ENCODE measurements at places on chromosomes 7 and 10.

- no peaks in the 10 kb centered on the region for H3K4me1 ChIP-seq
- no peak for DNase-seq
- H3K27me3 ChIP-seq, result peaks cover 4% of the 10 kb centered on the region
- no peaks in the 10 kb centered on the region for H3K36me3 ChIP-seq
Observed at GRCh38 chr10:77188521-77188920, 449.1 kb downstream of the KCNMA1 start.

- H3K4me1 ChIP-seq, result no peaks in the 10 kb centered on the region
- H3K27me3 ChIP-seq, result no peaks in the 10 kb centered on the region
- no peak overlapping the region for H3K27ac ChIP-seq
- no peaks in the 10 kb centered on the region for H3K36me3 ChIP-seq
Observed at GRCh38 chr10:47415520-47416304, 31.6 kb upstream of the ZNF488 start.

DNA sequence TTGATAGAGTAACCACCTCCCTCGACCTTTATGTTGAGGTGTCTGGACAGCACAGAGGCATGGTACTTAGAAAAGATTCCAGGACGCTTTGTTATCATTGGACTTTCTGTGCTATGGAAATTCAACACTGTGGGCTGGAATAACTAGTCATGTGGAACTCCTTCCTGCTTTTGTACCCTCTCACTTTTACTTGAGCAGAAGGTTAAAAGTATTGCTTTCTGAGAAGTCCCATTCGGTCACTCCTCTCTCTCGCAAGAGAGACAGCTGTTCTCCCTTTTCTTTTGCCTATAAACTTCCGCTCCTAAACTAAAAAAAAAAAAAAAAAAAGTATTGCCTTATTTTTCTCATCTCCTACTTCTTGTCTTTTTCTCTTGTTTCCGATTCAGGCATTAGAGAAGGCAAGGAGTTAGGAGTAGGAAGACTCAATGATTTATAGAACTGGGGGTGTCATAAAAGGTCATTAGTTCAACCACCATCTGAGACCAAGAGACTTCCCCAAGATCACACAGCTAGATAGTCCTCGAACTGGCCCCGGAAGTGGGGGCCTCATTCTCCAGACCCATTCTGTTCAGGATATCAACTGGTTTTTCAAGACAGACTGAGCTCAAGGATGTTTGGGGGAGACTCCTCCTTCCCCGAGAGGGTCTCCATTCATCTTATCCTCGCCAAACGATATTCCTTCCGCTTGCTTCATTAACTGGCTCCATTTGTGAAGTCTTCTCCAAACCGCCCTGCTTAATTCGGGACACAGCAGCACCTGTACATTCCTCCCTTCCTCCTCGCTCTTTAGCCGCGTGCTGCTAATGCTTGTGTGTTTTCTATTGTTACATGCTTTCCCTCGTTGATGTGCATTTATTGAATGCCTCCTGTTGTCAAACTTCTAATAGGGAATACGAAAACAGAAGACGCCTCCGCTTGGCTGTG lies 995 bp upstream of the INPP5F start:
- peak overlapping the region; percentile 67 for H3K27ac ChIP-seq
- peaks cover 4% of the 10 kb centered on the region for H3K27me3 ChIP-seq
- H3K36me3 ChIP-seq, result no peaks in the 10 kb centered on the region

DNA sequence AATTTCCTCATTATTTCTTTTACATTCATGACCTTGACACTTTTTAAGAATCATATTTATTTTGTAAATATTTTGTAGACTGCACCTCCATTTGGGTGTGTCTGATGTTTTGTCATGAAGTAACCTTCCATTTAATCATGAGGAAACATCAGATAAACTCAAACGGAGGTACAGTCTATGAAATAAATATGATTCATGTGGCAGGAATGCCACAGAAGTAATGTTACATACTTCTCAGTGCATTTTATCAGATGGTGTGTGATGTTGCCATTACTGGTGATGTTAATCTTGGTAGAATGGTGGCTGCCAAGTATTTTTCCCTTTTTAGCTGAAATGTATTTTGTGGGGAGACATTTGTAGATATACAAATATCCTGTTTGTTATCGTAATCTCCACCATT lies 64.9 kb downstream of the ZNF37A start:
- peaks cover 3% of the 10 kb centered on the region for H3K36me3 ChIP-seq
- no peak for DNase-seq
- H3K4me1 ChIP-seq, result no peaks in the 10 kb centered on the region
- H3K27me3 ChIP-seq, result no peaks in the 10 kb centered on the region
- no peak overlapping the region for H3K27ac ChIP-seq
- no peak overlapping the region for H3K4me3 ChIP-seq

DNA sequence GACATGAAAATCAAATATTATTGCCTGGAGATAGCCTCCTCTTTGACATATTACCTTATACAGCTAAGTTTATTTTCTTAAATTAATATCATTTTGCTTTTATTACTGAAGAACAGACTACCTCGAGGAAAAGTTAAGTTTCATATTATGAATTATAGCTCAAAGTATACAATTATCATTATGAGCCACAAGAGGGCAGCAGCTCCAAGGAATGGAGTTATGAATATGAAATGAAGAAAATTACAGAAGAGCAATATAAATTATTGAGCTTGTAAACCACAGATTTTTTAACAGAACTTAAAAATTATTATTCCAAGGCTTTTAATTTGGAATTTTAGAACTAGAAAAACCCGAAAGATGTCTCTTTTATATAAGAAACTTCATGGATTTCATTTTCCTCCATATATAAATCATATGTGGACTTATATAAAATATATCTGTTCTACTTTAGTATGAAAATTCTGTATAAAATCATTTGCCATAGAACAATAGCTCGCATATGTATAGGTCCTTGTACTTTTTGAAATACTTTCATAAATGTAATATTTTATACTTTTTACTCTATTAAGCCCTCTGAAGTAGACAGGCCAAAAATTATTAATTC lies 40.1 kb downstream of the IQUB start:
- no peak overlapping the region for H3K4me3 ChIP-seq
- peaks cover 3% of the 10 kb centered on the region for H3K27me3 ChIP-seq
- no peak overlapping the region for H3K27ac ChIP-seq
- H3K4me1 ChIP-seq, result no peaks in the 10 kb centered on the region
- no peaks in the 10 kb centered on the region for H3K36me3 ChIP-seq
- peak; percentile 16 for DNase-seq

DNA sequence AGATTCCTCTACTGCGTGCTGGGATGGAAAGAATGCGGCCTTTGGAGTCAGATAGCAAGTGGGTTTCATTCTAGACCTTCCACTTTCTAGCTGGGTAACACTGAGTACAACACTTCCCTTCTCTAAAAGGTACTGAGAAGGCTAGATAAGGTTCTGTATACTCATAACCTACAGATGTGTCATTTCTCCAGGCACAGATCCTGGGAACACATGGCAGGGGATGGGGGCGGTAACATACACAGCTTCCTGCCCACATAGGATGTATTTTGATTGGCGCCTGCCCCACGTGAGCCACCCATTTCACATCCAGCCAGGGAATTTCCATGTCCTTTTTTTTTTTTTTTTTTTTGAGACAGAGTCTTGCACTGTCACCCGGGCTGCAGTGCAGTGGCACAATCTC lies 31.8 kb downstream of the KLRG2 start:
- DNase-seq, result no peak
- no peaks in the 10 kb centered on the region for H3K27me3 ChIP-seq
- H3K4me1 ChIP-seq, result no peaks in the 10 kb centered on the region
- H3K27ac ChIP-seq, result no peak overlapping the region
- no peaks in the 10 kb centered on the region for H3K36me3 ChIP-seq

GRCh38 chr10:50470798-50471582 lies 152.8 kb downstream of the SGMS1 start:
- no peaks in the 10 kb centered on the region for H3K36me3 ChIP-seq
- H3K27ac ChIP-seq, result peak overlapping the region; percentile 14
- no peak overlapping the region for H3K4me3 ChIP-seq
- DNase-seq, result no peak

DNA sequence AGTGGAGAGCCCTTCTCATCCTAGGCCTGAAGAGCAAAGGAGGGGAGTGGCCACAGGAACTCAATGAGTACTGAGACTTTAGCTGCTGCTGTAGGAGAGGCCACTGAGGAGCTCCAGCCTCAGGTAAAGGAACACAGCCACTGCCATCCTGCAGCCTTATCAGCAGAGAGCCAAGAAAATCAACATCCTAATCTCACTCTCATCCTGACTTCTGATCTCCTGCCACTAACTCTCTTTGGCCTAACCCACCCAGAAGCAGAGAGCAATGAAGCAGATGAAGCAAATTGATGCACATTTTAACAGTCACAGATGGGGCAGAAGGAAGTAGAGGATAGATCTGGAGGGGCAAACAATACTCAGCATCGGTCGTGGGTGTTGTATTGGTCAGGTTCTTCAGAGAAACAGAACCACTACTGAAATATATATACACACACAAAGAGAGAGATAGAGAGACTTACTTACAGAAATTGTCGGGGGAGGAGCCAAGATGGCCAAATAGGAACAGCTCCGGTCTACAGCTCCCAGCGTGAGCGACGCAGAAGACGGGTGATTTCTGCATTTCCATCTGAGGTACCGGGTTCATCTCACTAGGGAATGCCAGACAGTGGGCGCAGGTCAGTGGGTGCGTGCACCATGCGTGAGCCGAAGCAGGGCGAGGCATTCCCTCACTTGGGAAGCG lies 297.6 kb downstream of the MTERF1 start:
- no peak overlapping the region for H3K4me3 ChIP-seq
- H3K27ac ChIP-seq, result no peak overlapping the region
- H3K36me3 ChIP-seq, result no peaks in the 10 kb centered on the region
- H3K27me3 ChIP-seq, result no peaks in the 10 kb centered on the region
- H3K4me1 ChIP-seq, result no peaks in the 10 kb centered on the region
- DNase-seq, result no peak

DNA sequence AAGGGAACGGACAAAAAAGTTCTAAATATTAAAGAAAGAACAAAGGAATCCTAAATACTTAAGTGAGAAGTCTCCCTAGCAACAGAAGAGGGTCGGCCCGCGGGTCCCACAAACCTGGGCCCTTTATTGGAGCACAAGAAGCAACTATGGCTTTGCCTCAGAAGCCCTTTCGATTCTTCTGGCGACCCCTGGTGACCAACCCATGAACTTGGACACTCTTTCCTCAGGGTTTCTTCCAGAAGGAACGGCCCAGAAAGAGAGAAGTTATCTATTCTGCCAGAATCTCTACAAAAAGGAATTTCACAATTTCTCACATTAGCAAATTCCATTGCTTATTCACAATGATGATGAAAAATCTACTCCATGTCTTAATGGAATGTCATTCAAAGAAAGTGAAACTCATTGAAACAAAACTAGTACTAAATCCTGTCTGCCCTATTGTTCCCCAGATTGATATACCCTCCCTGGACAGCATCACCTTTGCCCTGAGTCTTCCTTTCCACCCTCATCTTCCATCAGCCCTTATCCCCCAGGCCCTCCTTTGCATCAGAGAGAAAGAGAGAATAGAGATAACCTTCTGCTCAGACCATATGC lies 43.7 kb downstream of the CPVL start:
- no peaks in the 10 kb centered on the region for H3K4me1 ChIP-seq
- H3K27ac ChIP-seq, result no peak overlapping the region
- H3K27me3 ChIP-seq, result peaks cover 1% of the 10 kb centered on the region
- peak; percentile 33 for DNase-seq
- no peak overlapping the region for H3K4me3 ChIP-seq

DNA sequence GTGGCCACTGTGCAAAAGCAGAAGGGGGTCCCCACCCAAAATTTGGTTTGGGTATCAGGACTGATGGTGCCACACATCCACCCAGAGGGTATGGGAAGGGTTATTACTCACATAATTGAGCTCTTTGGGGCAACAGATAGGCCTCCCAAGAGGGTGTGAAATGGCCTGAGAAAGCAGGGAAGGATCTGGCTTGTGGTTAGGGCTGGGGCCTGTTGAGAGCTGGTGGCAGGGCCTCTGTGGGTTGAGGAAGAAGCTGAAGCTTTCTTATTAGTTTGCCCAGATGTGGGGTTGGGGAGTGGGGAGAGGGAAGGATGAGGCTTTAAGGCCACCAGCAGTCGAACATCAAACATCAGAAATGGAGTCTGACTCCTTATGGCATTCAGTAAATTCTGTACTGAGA lies 18.3 kb upstream of the MKI67 start:
- peaks cover 11% of the 10 kb centered on the region for H3K27me3 ChIP-seq
- DNase-seq, result no peak
- H3K4me1 ChIP-seq, result peaks cover 17% of the 10 kb centered on the region
- peak overlapping the region; percentile 24 for H3K4me3 ChIP-seq

DNA sequence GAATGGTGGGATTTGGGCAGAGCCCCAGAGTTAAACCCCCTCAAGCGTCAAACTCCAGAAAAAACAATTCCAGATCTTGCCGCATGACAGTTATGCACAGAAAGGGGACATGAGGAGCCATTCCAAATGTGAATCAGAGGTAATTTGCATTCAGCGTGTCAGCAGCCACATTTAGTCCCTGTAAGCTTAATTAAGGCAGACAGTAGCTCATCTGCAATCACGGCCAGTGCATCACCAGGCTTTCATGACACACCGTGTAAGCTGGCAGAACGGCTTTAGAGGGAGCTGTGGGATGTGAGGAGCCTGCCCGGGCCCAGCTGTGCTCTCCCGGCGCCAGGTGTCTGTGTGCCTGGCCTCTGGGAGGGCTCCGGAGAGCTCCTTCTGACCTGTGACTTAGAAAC lies 18.7 kb upstream of the PRKAG2 start:
- H3K4me1 ChIP-seq, result no peaks in the 10 kb centered on the region
- H3K36me3 ChIP-seq, result no peaks in the 10 kb centered on the region
- H3K4me3 ChIP-seq, result no peak overlapping the region
- no peaks in the 10 kb centered on the region for H3K27me3 ChIP-seq
- DNase-seq, result no peak

DNA sequence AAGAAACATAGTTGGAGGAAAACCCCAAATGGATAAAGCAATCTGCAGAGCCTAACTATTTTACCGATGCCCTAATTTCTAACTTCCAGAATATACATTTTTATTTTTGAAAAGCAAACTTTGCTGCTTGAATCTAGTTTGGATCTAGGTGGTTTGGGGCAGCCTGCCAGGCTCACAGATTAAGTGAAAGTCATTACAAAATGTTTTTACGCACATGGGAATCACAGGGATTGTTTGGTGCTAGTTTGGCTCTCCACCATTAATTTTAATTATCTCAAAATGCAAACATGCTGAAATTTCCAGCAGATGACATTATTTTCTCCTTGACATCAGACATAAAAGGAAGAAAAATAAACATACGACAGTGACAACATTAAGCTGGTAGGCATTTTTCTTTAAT lies 166.7 kb upstream of the INHBA start:
- no peak overlapping the region for H3K27ac ChIP-seq
- no peaks in the 10 kb centered on the region for H3K36me3 ChIP-seq
- no peaks in the 10 kb centered on the region for H3K27me3 ChIP-seq
- H3K4me3 ChIP-seq, result no peak overlapping the region

GRCh38 chr7:75689246-75690099 lies 49.3 kb downstream of the HIP1 start:
- no peak overlapping the region for H3K4me3 ChIP-seq
- peaks cover 2% of the 10 kb centered on the region for H3K27me3 ChIP-seq
- no peak overlapping the region for H3K27ac ChIP-seq
- no peak for DNase-seq

DNA sequence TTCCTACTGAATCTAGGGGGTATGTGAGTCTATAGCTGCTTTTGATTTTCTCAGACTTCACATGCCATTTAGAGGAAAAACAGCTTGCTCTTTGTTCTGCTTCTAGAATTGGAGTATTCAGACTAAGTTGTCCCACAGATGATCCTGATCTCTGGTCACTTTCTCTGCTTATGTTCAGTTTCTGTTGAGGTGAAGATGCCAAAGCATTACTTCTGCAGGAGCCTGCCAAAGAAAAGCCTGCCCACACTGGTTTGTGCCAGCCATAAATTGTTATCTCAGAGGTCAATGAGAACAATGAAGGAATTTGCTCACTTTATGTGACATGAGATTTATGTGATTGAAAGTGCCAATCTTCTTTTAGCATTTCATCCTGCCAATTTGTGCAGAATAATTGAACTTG lies 163.6 kb downstream of the CDK14 start:
- DNase-seq, result no peak
- H3K4me3 ChIP-seq, result no peak overlapping the region
- H3K36me3 ChIP-seq, result no peaks in the 10 kb centered on the region
- H3K27me3 ChIP-seq, result peaks cover 1% of the 10 kb centered on the region

Data from immature natural killer cell (primary cell).